ENCODE measurements at places on chromosomes 3 and 15.

GRCh38 chr15:61916104-61916503 is 144.1 kb downstream of the VPS13C start:
- DNase-seq, result no peak

GRCh38 chr15:90400759-90401314 is 12.8 kb downstream of the IQGAP1 start:
- peak; percentile 66 for DNase-seq

DNA sequence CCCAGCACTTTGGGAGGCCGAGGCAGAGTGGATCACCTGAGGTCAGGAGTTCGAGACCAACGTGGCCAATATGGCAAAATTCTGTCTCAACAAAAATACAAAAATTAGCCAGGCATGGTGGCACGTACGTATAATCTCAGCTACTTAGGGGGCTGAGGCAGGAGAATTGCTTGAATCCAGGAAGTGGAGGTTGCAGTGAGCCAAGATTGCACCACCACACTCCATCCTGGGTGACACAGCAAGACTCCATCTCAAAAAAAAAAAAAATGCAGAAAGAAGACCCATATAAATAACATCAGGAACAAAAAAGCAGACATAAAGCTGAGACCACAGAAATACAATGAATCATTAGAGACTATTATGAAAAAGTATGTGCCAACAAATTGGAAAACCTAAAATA is 235.2 kb upstream of the VEPH1 start:
- DNase-seq, result no peak

DNA sequence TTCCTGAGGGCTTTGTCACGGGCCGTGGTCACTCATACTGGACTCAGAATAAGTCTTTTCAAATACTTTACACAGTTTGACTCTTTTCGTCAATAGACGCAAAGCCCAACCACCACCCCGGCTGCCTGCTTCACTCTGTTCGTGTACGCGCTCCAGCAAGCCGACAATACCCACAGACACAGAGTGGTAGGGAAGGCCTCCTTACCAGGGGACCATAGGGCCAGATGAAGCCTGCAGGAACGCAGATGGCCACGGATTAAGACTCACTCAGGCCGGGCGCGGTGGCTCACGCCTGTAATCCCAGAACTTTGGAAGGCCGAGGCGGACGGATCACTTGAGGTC is 29.7 kb downstream of the EFCAB12 start:
- DNase-seq, result no peak

- DNase-seq, result no peak
These were observed 56.4 kb downstream of the NEDD4 start for GRCh38 chr15:55937040-55937439.

- peak; percentile 82 for DNase-seq
These were observed 20.6 kb upstream of the KCTD6 start for GRCh38 chr3:58471025-58471887.

DNA sequence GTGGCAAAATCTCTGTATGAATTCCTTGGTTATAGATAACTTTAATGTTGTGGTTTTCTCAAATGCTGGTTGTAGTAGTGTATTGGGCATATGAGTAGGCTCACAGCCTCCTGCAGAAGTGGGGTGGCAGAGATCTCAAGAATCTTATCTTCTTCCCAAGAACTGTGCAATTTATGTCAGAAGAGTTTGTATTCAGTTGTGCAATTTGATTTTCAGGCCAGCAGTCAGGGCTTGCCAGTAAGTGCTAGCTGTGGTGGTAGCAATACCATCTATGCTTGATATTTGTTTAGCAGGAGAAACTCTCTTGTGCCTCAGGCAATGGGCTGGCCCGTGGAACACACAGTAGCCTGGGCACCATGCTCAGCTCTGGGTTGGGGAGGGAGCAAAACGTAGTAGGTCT is 58.4 kb upstream of the GOLIM4 start:
- no peak for DNase-seq

- DNase-seq, result no peak
These were observed 287.3 kb upstream of the TPRG1 start for GRCh38 chr3:188884299-188885043.

GRCh38 chr3:43786102-43786501 is 95.4 kb downstream of the ABHD5 start:
- no peak for DNase-seq

DNA sequence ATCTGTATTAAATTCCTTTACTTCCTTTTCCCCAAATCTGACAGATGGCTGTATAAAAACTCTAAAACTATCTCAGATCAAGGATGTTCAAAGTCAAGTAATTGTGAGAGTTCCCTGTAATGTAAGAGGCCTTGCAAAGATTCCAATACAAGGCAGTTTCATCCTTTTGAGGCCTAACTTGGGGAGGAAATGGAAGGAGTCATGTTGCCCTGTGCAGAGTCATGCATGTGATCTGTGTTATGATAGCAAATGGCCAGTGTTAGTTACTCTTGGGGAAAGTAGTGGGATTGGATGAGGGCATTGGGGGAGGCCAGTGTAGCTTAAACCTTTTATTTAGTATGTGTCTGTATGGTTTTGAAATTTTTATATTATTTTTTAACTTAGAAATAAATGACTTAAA is 23.7 kb upstream of the FBXL22 start:
- no peak for DNase-seq

GRCh38 chr15:78715434-78715833 is 74.4 kb upstream of the CHRNB4 start:
- DNase-seq, result no peak

DNA sequence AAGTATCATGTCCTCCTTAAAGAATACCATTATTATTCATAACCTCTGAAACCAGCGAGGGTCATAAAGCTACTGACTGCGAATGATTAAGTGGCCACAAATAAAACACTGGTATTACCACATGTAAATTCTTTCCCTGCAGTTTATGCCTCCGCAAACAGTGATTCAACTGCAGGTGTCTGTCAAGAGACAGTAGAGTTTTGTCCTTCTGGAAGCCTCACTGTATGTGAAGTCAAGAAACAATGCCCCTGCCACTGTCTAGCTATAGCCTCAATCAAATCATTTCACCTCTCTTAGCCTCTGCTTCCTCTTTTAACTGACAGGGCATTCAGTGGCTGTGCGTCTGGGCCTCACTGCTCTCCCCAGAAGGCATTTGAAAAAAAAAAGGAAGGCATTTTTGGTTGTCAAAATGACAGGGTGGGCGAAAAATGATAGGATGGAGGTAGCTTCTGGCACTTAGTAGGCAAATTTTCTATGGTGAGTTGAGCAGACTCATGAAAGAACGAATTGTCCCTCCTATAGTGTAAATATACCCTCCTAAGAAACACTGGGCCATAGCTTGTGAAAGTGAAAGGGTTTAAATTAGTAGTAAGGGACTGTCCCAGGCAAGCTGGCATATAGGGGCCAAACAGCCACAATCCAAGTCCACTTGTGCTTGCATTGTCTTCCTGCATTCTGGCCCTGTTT is 66.7 kb downstream of the FILIP1L start:
- no peak for DNase-seq

DNA sequence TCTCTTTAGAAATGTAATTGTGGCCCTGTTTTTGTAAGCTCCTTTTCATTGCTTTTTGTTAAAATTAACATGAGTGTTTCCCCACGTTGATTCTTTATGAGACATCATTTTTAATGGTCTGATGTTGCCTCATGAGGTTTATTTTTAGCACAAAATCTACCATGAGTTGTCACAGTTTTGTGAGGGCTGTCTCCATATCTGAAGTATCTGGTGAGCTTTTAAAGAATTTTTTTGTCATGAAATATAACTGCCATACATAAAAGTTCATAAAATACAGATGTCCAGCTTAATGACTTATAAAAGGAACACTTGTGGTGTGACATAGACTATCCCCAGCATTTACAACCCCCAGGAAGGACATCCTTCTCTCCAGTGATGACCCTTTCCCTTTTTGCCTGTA is 34.3 kb upstream of the CEMIP start:
- DNase-seq, result no peak

- no peak for DNase-seq
These were observed 380.7 kb downstream of the ERC2 start for GRCh38 chr3:56087451-56088053.

DNA sequence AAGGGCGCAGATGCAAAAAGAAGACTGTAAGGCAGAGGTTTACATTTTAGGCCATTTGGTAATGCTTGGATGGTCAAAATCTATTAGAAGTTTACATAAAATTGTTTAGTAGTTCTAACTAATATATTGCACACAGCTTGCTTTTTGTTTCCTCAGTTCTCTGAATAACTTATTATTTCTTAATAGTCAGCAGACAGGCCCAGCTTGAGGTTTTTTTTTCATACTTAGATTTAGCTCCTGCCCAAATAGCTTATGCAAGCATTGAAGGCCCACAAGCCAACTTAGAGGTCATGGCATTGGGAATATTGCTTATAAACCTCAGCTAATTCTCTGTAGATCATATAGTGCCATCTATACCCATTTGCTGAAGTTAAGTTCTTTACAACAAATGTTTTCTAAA is 172.5 kb downstream of the RAP2B start:
- no peak for DNase-seq

DNA sequence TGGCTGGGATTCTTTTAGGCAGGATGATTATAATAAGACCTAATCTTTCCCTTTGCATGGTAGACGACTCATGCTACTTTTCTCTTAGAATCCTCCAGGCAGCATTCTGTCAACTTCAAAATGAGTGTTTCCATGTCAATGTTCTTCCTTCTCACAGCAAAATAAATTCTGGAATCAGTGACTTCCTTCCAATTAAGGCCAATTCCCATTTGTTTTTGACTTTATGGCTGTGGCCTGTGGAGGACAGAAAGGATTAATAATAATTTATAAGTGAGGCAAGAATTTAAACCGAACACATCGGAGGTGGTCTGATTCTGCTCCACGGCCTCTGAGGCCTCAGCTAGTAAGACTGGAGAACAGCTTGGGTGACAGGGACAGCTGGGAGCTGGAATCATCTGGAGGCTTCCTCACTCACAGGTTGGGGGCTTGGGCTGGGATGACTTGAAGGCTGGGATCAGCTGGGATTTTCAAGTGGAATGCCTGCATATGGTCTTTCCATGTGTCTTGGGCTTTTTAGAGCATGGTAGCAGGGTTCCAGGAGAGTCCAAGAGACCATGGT is 241.8 kb upstream of the MCTP2 start:
- DNase-seq, result no peak

GRCh38 chr3:196803891-196804468 is 63.7 kb upstream of the SENP5 start:
- DNase-seq, result no peak

DNA sequence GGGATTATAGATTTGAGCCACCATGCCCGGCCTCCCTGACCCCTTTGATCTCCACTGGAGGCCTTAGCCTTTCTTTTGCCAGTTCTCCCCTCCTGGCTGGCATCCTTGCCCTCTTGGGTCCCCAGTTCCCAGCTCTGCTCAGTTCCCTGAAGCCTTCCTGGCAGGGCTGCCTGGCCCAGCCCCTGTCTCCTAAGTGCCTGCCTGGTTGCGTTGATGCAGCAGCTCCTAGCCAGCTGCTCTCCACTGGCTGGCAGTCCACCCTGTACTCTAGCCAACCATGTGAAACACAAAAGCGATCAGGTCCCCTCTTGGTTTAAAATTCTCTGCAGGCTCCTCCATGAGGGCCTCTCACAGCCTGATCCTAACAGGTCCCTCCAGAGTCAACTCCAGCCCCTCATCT is 184.7 kb downstream of the RAB11A start:
- no peak for DNase-seq

DNA sequence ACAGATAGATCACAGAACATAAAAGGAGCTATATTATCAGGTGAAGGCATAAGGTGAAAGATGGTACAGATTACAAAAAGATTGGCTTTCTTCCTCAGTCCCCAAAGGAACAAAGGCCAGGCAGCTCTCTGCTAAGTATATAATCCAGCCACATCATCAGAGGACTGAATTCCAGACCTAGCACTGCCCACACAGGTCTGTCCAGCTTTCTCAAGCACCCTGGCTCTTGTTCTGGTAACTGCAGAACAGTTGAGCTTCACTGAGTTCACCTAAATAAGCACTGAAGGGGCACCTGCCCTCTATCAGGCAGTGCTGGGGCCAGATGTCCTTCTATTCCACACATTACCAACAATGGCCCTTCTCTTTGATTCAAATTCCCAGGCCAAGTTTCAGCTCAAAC is 6.3 kb downstream of the DUOXA1 start:
- DNase-seq, result no peak

DNA sequence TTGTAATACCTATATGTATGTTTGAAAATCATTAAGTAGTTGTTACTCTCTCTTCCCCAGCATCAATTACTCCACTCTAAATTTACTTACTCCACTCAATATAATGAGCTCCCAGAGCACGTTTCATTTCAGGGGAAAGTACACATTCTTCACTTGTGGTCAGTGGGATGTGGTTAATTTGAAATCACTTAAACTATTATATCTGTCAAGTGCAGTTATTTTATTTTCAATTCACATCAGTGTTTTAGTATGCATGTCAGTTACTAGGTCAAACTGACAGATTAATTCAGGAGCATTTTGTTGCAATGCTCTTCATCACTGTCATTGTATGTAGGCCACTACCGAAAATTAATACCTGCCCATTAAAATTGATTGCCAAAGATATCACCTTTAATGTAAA is 376.1 kb downstream of the ZIC4 start:
- no peak for DNase-seq

GRCh38 chr3:114669614-114670013 is 375.8 kb downstream of the TIGIT start:
- no peak for DNase-seq

- no peak for DNase-seq
These were observed 252.7 kb downstream of the NR1D2 start for GRCh38 chr3:24197809-24198208.

DNA sequence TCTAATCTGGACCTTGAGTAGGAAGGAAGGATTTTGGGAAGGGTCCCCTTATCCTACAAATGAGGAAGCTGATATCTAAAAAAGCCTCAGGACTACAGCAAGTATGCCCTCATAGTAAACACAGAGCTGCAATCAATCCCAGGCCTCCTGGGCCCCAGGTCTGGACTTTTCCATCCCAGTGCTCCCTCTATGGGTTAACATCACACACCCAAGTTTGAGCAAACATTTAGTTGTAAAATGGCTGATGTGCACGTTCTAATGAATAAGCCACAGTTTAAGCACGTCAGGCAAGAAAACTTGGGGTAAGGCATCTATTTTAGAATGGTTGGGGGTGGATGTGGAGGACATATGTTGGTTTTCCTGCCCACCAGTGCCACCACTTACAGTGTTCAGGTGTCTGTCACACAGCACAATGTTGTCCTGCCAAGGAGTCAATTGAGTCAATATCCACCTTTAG is 44.3 kb upstream of the UBE2E1 start:
- no peak for DNase-seq

DNA sequence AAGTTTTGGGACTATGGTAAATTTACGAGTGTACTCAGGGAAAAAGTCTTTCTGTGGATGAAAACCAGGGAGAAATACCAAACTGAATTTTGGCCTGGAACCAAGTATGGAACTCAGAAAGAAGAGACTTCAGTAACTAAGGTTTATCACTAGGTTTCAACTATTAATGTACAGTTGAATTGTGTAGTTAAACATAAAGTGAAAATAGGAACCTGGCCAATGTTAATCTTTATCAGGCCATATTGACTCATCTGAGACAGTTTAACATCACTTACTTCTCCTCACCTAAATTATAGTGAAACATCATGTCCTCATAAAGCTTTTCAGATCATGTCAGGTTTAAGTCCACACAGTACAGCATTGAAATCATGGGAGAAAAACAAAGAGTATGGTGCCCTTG is 197.7 kb downstream of the LSAMP start:
- no peak for DNase-seq

GRCh38 chr3:159818399-159818798 is 170.2 kb upstream of the IL12A start:
- no peak for DNase-seq

GRCh38 chr3:184058029-184058428 is 5.2 kb downstream of the HTR3C start:
- no peak for DNase-seq

Data from stimulated activated effector memory CD8-positive, alpha-beta T cell treated with anti-CD3 and anti-CD28 coated beads, Interleukin-12 subunit alpha, Interleukin-12 subunit beta, amount 100 ng/mL, for 72 hours (primary cell).